ENCODE measurements at places on chromosomes 4 and X. TPM values are rescaled to one million over a fixed set of nuclear protein-coding genes. Genes with fewer than 3 reads are reported as not detected.

CDKL2 gene
- total RNA-seq: 0.43 TPM

DNA sequence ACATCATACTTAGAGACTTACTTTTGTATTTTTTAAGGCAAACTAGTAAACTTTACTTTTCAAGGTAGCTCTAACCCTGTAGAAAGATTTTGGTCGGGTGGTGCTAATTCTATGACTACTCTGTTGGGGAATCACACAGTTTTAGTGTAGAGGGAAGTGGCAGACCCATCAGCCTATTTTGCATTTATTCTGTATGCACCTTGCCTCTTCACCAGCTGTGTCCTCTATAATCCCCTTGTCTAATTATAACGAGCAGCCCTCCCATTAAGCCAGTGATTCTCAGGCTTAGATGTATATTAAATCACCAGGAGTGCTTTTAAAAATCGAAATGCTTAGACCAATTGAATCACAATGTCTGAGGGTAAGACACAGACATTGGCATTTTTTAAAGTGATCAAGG is 78.1 kb downstream of the GALNT7 start:
- peaks cover 8% of the 10 kb centered on the region for H3K36me3 ChIP-seq
- no peaks in the 10 kb centered on the region for H3K27me3 ChIP-seq
- H3K4me1 ChIP-seq: peaks cover 4% of the 10 kb centered on the region
- DNase-seq: no peak

DNA sequence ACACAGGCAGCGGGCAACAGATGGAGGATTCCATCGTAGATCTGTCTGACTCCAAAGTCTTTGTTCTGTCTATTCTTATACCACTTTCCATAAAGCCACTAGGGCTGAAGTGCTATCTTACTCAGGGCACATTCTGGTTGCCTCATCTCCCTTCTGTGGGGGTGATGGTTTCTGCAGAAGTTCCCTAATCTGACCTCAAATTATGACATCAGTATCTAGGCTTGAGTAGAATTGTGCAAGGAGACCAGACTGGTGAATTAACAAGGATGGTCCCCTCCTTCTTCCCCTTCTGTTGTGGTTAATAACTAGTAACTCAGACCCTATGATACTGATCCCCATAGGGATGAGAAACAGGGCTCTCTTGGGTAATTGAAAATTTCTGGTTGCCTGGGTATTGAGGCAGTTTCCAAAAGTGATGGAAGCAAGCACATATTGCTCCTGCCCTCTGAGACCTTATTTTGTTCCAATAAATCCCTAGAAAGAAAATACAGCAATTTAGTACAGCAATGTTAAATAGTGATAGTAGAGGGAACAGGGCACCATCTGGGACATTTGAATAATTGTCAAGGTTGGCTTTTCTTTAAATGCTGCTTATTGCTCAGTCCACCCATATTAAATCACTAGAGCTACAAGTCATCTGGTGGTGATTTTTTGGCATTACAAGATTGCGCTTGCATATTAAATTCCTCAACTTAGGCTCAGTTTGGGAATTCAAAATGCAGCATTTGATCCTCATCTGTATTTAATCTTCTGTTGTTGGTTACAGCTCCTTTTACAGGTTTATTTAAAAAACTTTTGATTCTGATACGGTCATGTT is 57.3 kb upstream of the AP1S2 start:
- DNase-seq: no peak
- H3K4me1 ChIP-seq: no peaks in the 10 kb centered on the region
- no peak overlapping the region for H3K27ac ChIP-seq
- no peaks in the 10 kb centered on the region for H3K36me3 ChIP-seq
- no peaks in the 10 kb centered on the region for H3K27me3 ChIP-seq

CTAG1B gene
- total RNA-seq: not detected

DNA sequence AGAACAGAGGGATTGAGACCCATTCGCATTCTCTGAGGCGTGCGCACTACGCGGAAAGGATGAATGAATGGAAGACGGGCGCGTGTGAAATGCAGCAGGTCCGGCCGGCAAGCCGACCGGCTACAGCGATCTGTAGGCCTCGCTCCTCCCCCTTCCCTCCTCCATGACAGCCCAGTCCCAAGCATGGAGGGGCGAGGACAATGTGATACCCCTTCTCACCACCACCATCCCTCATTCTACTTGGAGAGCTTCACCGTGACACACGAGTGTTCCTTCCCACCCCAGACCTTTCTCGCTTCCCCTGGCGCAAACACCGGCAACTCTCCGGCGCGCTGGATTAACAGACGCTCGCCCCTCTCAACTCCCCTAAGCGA is 815 bp downstream of the EIF4E start:
- no peaks in the 10 kb centered on the region for H3K36me3 ChIP-seq
- no peaks in the 10 kb centered on the region for H3K27me3 ChIP-seq
- H3K4me1 ChIP-seq: peaks cover 20% of the 10 kb centered on the region

GRCh38 chr4:140076307-140076706 is 77.7 kb downstream of the MAML3 start:
- no peaks in the 10 kb centered on the region for H3K27me3 ChIP-seq
- peaks cover 27% of the 10 kb centered on the region for H3K4me1 ChIP-seq

CHRNA9 gene
- total RNA-seq: 0.23 TPM

ZNF185 gene
- total RNA-seq: 2.3 TPM

GRCh38 chr4:35697210-35697736 is 547.0 kb downstream of the ARAP2 start:
- H3K4me1 ChIP-seq: no peaks in the 10 kb centered on the region
- DNase-seq: no peak
- H3K36me3 ChIP-seq: no peaks in the 10 kb centered on the region
- H3K27me3 ChIP-seq: no peaks in the 10 kb centered on the region

DNA sequence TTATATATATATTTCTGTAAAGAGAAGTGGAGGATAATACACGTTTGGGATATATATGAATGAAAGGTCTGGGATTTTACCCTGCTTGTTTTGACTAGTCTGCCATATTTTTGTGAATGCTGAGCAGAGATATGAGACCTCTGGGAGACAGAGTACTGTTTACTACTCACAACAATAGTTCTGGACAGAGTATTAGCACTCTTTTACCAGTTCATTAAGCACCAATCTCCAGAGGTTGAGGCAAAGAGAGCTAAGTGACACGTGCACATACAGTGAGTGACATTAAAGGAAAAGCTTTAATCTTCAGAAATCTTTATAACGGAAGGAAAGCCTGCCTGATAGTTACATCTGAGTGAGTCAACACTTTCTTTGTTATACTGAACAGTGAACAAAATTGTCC is 1452.7 kb upstream of the TENM3 start:
- no peak overlapping the region for H3K27ac ChIP-seq
- H3K36me3 ChIP-seq: no peaks in the 10 kb centered on the region
- no peak overlapping the region for H3K4me3 ChIP-seq
- H3K4me1 ChIP-seq: no peaks in the 10 kb centered on the region
- no peaks in the 10 kb centered on the region for H3K27me3 ChIP-seq
- DNase-seq: no peak

- H3K4me1 ChIP-seq: no peaks in the 10 kb centered on the region
- no peak overlapping the region for H3K27ac ChIP-seq
- DNase-seq: no peak
- H3K36me3 ChIP-seq: no peaks in the 10 kb centered on the region
- H3K4me3 ChIP-seq: no peak overlapping the region
Observed at GRCh38 chr4:39433878-39434492, 24.7 kb downstream of the RPL9 start.

DNA sequence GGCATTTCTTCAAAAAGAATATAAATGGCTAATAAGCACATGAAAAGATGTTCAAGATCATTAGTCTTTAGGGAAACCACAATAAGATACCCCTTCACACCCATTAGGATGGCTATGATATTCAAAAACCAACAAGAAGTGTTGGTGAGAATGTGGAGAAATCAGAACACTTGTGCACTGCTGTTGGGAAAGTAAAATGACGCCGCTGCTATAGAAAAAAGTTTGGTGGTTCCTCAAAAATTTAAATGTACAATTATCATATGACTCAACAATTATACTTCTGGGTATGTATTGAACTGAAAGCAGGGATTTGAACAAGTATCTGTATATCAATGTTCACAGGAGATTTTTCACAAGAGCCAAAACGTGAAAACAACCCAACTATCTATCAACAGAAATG is 29.4 kb upstream of the NEUROG2 start:
- H3K36me3 ChIP-seq: no peaks in the 10 kb centered on the region
- no peaks in the 10 kb centered on the region for H3K4me1 ChIP-seq
- H3K4me3 ChIP-seq: no peak overlapping the region
- no peak for DNase-seq
- H3K27ac ChIP-seq: no peak overlapping the region
- H3K27me3 ChIP-seq: no peaks in the 10 kb centered on the region

SLC10A4 gene
- total RNA-seq: not detected

SYTL4 gene
- total RNA-seq: 0.38 TPM

- DNase-seq: no peak
- H3K27ac ChIP-seq: no peak overlapping the region
- H3K4me3 ChIP-seq: no peak overlapping the region
Observed at GRCh38 chrX:133339566-133339965, 75.7 kb downstream of the GPC4 start.

DNA sequence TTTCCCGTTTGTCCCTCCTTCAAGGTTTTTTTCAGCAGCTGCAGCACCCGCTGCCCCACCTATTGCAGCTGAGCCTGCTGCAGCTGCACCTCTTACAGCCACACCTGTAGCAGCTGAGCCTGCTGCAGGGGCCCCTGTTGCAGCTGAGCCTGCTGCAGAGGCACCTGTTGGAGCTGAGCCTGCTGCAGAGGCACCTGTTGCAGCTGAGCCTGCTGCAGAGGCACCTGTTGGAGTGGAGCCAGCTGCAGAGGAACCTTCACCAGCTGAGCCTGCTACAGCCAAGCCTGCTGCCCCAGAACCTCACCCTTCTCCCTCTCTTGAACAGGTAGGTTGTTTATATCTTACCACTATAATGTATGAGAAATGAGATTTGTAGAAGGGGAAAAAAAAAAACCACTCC is 4.5 kb downstream of the PRR27 start:
- DNase-seq: no peak
- no peak overlapping the region for H3K4me3 ChIP-seq
- no peaks in the 10 kb centered on the region for H3K4me1 ChIP-seq
- H3K27me3 ChIP-seq: no peaks in the 10 kb centered on the region

DNA sequence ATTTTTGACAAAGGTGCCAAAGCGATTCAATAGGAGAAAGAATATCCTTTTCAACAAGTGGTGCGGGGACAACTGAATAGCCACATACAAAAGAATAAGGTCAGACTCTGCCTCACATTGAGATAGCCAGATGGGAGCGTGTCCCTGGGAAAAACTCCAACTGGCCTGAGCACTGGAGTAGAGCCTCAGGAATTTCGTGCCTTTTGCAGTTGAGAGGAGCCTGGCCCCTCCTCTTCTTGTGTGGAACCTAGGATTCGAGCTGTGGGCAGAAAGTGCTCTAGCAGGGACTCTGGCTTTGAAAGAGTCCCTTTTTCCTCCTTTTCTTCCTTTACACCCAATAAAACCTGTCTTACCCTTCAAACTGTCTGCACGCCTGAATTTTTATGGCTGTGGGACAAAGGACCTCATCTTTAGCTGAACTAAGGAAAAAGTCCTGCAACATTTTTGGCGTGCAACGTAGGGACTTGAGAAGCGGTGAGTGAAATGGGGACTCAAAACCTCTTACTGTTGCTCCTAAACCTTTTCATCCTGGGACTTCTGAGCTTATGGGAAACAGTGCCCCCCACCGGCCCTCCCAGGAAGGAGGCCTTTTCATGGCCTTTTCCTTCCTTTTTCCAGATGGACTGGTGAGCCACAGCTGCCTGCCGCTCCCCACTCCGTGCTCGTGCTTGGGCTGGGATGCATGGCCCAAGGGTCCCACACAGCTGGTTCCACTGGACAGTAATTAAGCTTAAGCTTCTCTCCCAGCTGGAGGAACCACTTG is 68.6 kb downstream of the BMP15 start:
- H3K4me3 ChIP-seq: no peak overlapping the region
- no peaks in the 10 kb centered on the region for H3K36me3 ChIP-seq
- no peaks in the 10 kb centered on the region for H3K4me1 ChIP-seq
- DNase-seq: no peak
- no peak overlapping the region for H3K27ac ChIP-seq
- no peaks in the 10 kb centered on the region for H3K27me3 ChIP-seq

RBM41 gene
- total RNA-seq: 21.7 TPM

Data from T-cell (primary cell).